ENCODE measurements at places on chromosomes 7 and 10.
A peak's percentile ranks its signal among the peaks of the same experiment; 100 is the strongest.

DNA sequence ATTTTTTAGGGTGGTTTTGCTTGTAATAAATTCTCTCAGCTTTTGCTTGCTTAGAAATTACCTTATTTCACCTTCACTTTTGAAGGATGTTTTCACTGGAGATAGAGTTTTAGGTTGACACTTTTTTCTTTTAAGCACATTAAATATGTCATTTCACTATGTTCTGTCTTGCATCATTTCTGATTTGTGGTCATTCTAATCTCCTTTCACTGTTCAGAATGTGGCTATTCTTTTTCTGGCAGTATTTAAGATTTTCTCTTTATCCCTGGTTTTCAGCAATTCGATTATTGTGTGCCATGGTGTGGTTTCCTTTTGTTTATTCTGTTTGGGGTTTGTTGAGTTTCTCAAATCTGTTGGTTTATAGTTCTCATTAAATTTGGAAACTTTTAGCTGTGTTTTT, 1065.6 kb downstream of the KCNMA1 start:
- DNase-seq: no peak

GRCh38 chr10:43421519-43421918, 12.5 kb upstream of the HNRNPF start:
- DNase-seq: no peak

- peak; percentile 67 for DNase-seq
Measured at GRCh38 chr7:1664711-1665548, 5.1 kb upstream of the ELFN1 start.

DNA sequence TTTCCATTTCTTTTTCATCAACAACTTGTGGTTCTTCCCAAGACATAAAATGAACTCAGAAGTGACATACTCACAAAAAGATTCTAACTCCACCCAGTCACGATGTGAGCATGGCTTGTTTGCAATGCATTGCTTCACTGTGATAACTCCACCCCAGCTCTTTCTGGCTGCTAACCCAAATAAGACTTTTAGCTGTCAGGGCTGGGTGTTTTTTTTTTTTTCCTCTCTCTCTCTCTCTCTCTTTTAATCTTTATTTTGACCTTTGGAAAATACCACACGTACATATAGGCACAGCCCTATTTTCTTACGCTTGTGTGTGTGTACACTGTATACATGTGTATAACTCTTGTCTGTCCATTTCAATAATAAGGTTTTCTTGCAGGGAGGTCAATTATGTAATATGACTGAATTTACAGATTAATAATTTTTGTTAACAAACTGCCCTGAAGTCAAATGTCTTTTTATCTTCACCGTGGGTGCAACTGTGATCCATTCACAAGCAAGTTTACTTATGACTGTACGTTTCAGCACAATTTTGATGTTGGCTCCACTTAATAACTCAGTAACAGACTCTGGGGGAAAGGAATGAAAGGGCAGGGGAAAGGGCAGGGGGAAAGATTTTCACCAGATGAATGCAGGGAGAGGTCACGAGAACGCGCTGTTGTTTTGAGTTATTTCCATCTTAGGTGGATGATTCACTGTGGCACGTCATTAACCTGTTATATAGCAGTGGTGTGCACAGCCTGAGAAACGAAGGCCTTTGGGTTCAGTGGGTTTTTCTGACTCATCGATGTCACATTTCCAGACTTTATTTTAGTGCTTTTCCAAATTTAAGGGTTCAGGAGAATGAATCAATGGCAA, 49.1 kb downstream of the APBB1IP start:
- peak; percentile 46 for DNase-seq

DNA sequence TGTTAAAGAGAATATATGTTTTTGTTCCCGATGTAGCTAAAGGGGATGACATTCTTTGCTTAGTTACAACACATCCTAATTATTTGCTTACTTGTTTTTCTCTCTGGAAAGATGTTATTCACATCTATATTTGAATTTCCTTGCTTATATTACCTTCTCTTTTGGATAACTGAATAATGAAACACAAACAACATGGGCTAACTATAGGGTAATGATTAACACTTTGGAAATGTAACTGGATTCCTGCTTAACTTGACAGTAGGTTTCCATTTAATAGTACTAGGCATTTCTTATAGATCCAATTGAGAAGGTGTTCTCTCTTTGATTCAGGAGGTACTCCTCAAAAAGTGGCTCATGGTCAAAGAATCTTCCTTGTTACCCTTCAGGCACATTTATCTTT, 141.1 kb downstream of the CCSER2 start:
- DNase-seq: no peak

- DNase-seq: no peak
Measured at GRCh38 chr7:82755705-82756551, 312.4 kb upstream of the CACNA2D1 start.

DNA sequence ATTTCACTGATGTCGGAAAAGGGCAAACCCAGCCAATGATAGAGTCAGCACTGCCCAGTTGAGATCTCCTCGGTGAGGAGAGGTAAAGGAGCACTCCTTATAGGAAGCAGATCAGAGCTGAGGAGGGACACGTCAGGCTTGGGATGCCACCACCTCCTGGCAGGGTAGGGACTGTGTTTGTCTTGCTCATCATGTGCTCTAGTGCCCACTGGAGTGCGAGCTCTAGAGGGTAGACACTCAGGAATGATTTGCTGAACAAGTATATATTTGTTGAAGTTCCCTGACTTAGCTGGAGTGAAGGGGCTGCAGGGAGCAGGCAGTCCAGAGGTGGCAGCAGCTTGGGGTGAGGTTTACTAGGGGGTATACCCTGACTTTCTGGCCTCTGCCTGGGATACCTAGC, 146.5 kb downstream of the NOC3L start:
- no peak for DNase-seq

DNA sequence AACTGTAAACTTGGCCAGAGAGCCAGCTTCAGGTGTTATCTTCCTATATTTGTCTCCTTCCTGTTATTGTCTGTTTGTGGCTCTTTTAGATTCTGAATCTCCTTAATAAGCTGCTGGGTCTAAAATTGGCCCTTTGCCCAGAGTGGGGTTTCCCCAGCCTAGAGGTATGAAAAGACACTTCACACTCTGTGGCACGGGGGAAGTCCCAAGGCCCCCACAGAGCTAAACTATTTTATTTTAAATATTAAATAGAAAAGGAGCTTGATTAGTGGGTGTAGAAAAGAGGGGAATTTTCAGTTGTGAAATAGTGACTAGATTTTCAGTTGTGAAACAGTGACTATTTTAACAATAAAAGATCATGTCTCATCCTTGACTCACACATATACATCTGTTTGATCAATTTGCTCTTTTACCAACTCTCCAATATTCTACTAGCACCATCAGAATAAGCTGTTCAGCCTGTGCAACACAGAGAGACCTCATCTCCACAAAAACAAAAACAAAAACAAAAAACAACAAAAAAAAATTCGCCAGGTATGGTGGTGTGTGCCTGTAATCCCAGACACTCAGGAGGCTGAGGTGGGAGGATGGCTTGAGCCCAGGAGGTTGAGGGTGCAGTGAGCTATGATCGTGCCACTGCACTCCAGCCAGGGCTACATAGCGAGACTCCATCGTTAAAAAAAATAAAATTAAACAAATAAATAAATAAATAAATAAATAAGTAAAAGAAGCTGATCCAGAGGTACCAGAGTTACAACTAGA, 24.9 kb upstream of the ADO start:
- peak; percentile 83 for DNase-seq

- no peak for DNase-seq
Measured at GRCh38 chr10:58791137-58791536, 278.5 kb downstream of the BICC1 start.

- no peak for DNase-seq
Measured at GRCh38 chr7:36966636-36967035, 242.3 kb upstream of the AOAH start.

GRCh38 chr10:103480521-103480920, 1.5 kb upstream of the CALHM3 start:
- no peak for DNase-seq

- no peak for DNase-seq
Measured at GRCh38 chr10:112510384-112510783, 63.4 kb downstream of the VTI1A start.

GRCh38 chr7:36515847-36516246, 126.2 kb downstream of the ANLN start:
- no peak for DNase-seq

GRCh38 chr7:11274074-11274473, 300.4 kb downstream of the PHF14 start:
- no peak for DNase-seq

DNA sequence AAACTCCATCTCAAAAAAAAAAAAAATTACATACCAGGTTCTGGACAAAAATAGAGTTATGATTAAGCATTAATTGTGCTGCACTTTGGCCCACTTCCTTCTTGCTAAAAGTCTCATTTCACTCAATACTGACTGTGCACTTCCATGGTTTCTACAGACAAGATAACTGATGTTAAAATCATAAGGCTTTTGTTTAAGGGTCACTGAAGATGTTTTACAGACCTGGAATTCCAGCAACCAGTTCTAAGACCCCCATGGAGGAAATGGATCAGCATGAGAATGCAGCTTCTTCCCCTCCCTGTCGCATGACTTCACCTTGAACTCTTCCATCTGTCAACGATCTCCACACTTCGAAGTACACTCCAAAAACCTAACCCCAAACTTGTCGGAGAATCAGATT, 1191.8 kb upstream of the AUTS2 start:
- DNase-seq: no peak

DNA sequence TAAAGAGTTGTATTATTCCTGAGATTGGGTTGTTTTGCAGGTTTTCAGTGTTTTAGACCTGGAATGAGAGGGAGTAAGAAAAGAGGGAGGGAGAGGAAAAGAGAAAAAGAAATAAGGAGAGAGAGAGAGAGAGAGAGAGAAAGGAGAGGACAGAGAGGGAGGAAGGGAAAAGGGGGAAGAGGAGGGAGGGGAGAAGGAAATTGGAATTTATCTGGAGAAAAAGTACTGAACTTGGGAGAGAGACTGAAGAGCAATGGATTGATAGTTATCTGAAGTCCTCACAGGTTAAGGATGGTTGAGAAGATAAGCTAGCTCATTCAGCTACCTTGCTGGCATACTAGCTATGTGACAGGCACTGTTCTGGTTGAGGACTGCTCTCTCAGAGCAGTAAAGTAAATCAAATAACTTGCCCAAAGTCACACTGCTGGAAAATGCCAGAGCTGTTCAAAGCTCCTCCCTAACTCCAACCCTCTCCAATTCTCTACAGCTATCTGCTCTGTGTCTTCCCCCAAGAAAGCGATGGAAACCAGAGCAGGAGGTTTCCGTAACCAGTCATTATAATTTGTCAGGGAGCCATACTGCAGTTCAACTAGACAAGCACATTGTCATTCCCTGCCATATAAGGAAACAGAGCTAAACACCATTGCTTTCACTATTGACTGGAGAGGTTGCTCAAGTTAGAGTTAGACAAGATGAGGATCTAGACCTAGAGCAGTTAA, 10.7 kb downstream of the CALD1 start:
- no peak for DNase-seq

- no peak for DNase-seq
Measured at GRCh38 chr10:24707445-24707844, 16.2 kb downstream of the ARHGAP21 start.

- no peak for DNase-seq
Measured at GRCh38 chr10:129768437-129769355, 195.4 kb downstream of the EBF3 start.

DNA sequence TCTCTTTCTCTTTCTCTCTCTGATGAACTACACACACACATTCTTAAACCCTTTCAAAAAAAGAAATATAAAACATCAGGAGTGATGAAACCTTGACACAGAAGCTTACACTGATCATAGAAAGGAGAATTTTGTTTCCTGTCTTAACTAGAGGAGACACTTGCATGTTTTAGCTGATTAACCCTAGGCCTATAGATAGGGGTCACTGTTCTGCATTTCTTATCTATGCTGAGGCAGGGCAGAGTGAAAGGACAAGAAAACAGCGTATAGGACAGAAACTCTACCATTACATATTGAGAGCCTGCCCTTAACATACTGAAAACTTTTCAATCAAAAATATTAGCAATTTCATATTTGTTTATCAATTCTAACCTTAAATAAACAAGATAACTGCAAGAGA, 680.6 kb upstream of the MBL2 start:
- no peak for DNase-seq

DNA sequence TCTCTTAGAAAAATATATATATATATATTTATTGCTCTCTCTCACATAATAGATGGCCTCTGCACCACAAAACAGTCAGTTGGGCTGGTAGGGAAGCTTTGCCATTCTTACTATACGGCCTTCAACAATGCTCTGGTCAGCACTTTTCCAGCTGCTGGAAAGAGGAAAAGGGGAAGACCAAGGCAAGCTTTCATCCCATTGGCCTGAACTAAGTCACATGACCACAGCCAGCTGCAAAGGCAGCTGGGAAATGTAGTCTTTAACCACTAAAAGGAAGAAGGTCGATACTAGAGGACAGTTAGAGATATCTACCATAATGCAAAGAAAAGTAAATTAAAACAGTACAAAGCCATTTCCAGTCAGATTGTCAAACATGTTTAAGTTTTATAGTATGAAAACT, 58.4 kb upstream of the MACROH2A2 start:
- no peak for DNase-seq

GRCh38 chr7:94439893-94440381, 45.2 kb downstream of the COL1A2 start:
- DNase-seq: no peak

DNA sequence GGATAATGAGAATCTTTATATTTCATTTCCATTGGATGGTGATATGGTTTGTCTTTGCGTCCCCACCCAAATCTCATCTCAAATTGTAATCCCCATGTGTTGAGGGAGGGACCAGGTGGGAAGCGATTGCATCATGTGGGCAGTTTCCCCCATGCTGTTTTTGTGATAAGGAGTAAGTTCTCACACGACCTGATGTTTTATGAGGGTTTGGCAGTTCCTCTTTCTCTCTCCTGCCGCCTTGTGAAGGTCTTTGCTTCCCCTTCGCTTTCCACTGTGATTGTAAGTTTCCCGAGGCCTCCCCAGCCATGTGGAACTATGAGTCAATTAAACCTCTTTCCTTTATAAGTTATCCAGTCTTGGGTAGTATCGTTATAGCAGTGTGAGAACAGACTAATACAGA, 59.4 kb downstream of the MTPN start:
- DNase-seq: no peak

- no peak for DNase-seq
Measured at GRCh38 chr7:32036557-32036956, 33.6 kb downstream of the PDE1C start.

DNA sequence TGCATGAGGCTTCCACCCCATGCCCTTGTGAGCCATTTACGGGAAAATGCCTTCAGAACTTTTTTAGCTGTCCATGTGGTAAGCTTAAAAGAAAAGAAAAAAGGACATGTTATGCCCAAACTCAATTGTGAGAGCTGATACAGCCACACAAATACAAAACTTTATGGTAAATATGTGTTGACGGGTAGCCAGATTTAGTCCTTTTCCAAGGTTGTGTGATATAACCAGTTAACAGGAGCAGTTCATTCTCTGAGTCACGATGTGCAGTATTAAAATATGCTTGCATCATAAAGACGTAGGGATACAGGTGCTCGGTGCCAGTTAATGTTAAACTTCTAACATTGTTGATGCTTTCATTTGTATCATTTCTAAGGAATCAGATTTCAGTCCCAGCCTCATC, 350.4 kb downstream of the DNAJB6 start:
- no peak for DNase-seq
